Cerebellar nuclear complex (tissue), 1 donor: ENCODE measurements at places on chromosomes 5 and 9.

- peak; percentile 84 for DNase-seq
Measured at GRCh38 chr5:120516805-120517204, 52.7 kb downstream of the PRR16 start.

DNA sequence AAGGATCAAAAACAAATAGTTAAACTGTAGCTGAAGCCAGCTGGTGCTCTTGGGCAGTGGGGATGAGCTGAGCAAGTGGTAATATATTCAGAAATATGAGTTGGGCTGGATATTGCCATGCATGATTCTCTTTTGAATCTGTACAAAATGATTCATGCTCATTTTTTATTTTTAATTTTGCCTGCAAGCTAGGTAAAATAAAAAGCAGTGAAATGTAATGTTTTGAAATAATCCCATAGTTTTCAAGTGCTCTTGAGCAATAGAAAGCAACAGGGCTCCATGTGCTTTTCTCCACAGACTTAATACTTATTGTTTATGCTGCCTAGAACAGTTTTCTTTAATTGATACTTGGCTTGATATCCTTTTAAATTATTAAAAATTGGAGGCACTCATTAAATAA lies 489.3 kb downstream of the TLE4 start:
- no peak for DNase-seq

- no peak for DNase-seq
Measured at GRCh38 chr9:87451149-87451548, 46.5 kb upstream of the DAPK1 start.

- no peak for DNase-seq
Measured at GRCh38 chr9:89662718-89663613, 58.2 kb downstream of the GADD45G start.

- no peak for DNase-seq
Measured at GRCh38 chr9:15286161-15286821, 20.7 kb downstream of the TTC39B start.

GRCh38 chr9:2727374-2727773 lies 10.1 kb downstream of the KCNV2 start:
- no peak for DNase-seq

DNA sequence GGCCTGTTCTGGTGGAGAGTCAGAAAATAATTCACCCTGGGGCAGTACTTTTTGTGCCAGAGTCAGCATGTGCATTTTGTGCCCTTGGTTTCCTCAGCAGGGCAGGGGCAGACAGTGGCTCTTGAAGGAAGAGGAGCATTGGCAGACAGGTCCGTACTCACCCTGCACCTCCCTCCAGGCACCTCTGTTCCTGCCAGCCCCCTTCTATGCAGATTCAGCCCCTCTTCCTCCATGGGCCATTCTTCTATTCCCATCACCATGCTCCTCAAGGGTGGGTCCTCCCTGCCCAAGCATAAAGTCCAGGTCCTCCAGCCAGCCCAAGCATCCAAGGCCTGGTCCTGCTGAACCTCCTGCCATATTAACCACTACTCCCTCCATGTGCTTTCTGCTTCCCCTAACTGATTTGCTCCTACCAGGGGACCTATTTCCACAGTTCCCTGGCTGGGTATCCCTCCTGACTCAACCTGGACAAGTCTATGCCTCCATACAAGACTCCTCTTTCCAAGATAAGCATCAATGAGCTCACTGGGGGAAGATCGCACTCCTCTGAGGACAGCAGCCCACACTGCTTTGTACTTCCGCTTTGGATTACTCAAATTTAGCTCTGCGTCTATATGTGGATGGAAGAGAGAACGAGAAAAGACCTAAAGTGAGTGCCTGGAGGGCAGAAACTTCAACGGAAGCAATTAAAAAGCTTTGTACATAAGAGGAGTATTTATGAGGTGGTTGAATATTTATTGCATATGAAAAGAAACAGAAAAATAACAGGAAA lies 9.3 kb upstream of the ACSL6 start:
- DNase-seq: no peak

DNA sequence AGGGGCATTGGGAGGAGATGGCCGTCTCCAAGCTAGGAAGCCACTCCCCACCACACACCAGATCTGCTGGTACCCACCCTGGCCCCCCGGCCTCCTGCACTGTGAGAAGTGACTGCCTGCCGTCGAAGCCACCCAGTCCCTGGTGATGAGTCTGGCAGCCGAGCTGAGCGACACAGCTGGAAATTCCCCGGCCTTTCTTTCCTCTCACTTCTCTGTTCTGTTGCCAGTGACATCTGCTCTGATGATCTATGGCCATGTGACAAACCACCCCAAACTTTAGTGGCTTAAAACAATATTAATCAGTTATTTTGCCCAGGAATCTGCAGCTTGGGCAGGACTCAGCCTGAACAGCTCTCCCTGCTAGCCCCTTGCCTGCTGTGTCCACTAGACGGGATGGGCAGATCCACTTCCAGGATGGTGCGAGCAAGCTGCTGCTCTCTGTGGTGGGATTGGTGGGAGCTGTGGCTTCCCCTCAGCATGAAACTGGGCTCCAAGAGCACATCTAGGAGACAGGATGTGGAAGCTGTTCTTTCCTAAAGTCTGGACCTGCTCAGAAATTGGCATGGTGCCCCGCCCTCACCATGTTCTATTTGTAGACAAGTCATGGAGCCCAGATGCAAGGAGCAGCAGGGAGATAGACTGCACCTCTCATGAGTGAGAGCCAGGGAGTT lies 211.2 kb downstream of the GADD45G start:
- DNase-seq: no peak

DNA sequence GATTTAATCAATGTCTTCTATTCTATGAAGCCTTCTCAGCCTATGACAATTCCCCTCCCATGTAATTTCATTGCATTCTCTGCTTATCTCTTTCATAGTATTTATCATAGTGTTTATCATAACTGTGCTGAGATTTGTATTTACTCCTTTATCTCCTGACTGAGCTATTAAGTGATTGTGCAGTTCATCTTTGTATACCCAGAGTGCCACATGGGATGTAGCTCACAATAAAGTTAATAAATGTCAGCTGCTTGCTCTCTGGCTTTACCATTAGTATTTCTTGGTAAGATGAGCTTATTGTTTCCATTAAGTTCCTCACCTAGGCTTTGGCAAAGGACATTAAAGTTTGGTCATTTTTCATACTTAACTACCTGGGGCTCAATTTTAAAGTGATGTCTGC lies 275.1 kb upstream of the MPDZ start:
- DNase-seq: no peak

GRCh38 chr5:35668794-35669193 lies 51.1 kb downstream of the SPEF2 start:
- no peak for DNase-seq

- no peak for DNase-seq
Measured at GRCh38 chr9:108640230-108640629, 215.6 kb downstream of the ACTL7B start.

DNA sequence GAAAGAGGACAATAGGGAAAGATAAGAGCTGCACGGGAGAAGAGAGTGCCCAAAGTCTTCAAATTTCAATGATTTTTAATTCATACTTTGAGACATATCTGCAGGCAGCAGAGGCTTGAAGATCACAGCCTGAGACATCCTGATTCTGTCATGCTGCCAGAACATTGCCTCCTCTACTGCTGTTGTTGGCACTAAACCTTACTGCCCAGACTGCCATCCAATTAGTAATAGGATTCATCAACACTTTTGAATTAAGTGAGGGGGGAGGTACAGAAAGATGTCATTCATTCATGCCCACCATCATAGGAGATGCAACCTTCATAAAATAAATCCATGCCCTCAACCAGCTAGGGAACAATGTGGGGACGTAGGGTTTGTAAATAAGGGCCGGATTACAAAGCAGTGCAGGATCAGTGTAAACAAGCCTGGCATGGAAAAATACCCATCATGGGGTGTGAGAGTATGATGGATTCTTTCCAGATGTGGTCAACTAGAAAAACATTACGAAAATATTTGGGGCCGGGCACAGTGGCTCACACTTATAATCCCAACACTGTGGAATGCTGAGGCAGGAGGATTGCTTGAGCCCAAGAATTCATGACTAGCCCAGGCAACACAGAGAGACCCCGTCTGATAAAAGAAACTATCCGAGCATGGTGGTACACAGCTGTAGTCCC lies 122.1 kb upstream of the DAPK1 start:
- DNase-seq: no peak

- DNase-seq: no peak
Measured at GRCh38 chr5:133794771-133795415, 173.5 kb downstream of the C5orf15 start.

DNA sequence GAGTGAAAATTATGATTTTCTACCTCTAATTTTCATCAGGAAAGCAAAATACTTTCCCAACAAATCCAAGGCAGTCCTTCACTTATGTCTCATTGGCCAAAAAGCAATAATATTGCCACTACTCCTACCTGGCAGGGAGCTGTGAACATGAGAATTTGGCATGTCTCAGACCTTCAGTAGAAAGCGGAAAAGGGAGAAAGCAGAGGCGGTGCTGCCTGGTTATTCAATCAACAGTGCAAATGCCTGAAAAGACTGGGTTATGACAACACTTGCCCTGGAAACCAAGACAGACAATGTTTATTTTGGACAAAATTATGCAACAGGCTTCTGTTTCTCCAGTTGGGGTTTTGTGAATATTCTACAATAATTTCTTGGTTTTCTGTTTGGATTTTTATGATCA lies 194.4 kb downstream of the TAF11L14 start:
- no peak for DNase-seq

- DNase-seq: no peak
Measured at GRCh38 chr5:171978519-171978918, 27.9 kb downstream of the FBXW11 start.

GRCh38 chr5:72364171-72364570 lies 44.0 kb downstream of the PTCD2 start:
- DNase-seq: no peak

DNA sequence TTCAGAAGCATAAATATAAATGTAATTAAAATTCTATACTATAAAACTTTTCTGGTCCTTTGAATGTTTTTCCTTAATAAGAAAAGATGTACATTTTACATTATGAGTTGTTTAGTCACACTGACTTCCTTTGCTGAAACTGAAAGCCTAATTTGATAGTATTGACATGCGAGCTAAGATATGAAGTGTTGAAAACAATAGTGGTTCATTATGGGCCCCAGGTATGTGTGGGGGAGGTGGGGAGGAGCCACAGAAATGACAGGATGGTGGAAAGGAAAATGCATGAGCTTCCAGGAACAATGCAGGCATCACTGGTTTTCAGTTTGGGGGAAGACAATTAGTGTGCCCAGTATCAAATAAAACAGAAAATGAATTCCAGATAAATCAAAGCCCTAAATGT lies 35.4 kb upstream of the RLN1 start:
- DNase-seq: no peak

DNA sequence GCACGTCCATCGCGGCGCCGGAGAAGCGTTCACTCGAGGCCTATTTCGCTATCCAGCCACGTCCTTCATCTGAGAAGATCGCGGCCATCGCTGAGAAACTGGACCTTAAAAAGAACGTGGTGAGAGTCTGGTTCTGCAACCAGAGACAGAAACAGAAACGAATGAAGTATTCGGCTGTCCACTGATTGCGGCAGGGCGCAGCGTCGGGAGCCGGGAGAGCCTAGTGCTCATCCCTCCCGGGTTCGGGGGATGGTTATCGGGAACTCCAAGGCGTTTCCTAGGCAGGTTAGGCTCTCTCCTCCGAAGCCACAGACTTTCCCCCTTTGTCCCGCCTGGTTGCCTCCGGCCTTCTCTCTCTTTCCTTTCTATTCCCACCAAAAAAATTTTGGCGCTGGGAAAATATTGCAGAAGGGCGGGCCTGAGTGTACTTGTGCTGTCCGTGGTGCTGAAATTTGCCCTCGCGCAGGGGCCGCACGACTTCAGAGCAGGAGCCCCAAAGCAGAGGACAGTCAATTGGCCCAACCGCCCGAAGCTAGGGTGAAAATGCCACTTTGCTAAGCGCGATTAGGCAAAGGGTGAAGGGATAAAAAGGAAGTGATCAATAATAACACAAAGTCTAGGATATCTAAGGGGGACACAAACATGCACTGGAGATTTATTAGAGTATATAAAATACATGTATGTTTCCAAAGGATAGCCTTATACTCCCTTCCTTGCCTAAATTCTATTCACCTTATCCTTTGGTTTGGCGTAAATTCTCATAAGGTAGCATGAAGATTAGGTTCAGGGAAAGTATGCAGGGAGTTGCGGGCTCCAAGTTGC lies 1.8 kb downstream of the POU4F3 start:
- no peak for DNase-seq

GRCh38 chr5:169809281-169809680 lies 171.0 kb downstream of the INSYN2B start:
- no peak for DNase-seq

GRCh38 chr5:158807-159447 lies 32.4 kb upstream of the LRRC14B start:
- no peak for DNase-seq

GRCh38 chr9:129498451-129499384 lies 122.2 kb downstream of the C9orf50 start:
- DNase-seq: no peak

- DNase-seq: no peak
Measured at GRCh38 chr9:80375477-80375876, 803.7 kb downstream of the TLE4 start.

DNA sequence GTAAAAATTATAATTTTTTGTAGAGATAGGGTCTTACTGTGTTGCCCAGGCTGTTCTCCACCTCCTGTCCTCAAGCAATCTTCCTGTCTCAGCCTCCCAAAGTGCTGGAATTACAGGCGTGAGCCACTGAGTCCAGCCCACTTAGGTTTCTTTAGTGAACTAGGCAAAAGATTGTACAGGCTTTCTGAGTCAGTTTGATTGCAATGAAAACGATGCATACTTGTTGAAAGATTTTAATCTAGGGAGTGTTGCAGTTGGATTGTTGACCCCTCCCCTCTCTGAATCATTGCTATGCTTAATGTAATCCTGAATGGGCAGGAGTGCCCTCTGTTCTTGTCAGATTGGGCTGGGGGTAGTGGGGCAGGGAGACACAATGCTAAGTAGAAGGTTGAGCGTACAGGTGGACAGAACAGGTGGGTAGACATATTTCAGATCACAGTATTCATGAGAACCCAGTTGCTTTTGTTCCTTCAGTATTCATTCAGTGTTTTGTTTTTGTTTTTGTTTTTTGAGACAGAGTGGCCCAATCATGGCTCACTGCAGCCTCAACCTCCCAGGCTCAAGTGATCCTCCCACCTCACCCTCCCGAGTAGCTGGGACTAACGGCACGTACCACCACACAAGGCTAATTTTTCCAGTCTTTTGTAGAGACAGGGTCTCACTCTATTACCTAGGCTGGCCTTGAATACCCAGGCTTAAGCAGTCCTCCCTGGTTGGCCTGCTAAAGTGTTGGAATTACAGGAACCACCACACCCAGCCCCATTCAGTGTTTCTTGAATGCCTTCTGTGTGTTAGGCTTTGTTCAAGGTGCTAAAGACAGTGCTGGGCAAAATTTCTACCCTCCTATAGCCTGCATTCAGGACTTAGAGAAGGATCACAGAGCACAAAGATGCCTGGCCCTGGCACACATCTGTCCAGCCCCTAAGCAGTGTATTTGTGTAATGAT lies 70.1 kb downstream of the KIAA1958 start:
- DNase-seq: no peak

DNA sequence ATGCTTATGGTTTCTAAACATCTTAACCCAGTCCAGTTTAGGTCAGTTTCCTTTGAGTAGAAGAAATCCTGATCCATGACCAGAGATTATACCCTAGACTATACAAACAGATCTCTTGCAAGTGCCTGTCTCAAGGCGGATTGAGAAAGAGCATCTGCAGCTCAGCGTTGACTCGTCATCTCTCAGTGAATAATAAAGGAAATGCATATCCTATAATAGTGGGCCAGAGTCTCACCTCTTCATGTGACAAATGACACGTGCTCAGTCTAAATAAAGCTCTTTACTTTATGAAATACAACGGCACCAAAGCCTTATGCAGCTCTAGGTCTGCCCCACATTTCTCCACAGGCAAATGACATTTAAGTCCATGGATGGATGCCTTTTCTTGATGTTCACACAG lies 179.4 kb upstream of the NR3C1 start:
- DNase-seq: no peak

GRCh38 chr5:31982621-31983020 lies 191.5 kb downstream of the GOLPH3 start:
- DNase-seq: no peak
